ENCODE measurements at places on chromosomes 4 and X.

DNA sequence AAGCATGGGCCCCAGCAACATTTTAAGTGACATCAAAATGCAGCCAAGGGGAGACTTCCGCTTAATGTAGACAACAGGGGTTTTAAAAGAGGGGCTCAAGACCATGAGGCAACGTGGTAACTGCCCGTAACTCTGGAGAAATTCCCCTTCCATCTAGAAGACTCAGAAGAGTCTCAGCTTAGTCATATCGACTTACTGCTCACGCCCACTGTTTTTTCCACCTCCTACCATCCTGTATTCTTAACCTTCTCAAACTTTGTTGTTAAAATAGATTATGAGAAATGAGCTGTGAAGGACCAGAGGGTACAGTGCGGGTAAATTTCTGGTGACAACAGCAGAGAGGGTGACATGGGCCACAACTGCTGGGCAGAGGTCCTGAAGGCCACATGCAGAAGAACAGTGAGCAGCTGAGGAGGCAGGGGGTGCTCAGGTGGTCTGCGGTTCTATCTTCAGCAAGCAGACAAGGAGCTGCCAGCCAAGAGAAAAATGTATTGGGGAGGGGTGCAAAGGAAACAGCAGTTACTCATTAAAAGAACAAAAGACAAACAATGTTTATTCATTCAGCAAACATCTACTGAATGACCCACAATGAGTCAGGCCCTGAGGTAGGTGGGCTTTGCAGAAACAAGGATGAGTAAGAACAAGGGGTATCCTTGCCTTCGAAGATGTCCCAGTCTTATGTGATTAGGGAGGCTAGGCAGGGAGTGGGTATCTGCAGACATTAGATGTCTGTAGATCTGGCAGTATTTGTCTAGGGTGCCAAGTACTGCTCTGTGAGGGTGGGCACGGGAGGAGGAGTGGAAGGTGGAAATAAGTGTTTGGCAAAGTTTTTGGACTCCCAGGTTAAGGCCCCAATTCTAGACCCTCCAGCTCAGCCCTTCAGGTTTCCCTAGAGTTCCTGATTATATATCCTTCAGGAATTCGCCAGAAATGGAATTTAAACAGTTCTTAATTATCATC is 175.3 kb downstream of the TSPAN5 start:
- no peak for DNase-seq

- DNase-seq: no peak
Observed at GRCh38 chr4:87517621-87518020, 11.6 kb downstream of the SPARCL1 start.

DNA sequence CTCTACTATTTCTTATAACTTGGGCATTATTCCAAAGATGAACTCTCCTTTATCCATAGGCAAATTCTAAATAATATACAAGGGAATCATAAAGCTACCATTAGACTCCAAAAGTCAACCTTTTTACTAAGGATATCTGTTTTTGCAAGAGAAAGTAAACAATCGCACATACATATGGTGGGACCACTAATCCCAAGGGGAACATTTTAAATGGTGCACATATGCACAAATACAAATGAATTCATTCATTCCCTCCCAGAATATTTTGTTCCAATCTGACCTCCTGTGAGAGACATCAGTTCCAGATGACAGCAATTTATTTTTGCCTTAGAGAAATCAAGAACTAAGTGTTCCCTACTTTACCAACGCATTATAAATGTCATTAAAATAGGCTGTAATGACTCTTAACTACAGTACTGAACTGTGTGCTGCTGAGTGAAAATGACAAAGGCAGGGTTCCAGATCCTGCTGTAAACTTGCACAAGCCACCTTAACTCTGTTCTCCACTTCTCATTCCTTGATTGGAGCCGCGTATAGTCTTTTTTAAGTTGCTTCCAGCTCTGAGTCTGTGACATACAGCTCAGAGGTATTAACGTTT is 2.0 kb downstream of the DHX15 start:
- no peak for DNase-seq

GRCh38 chr4:71113294-71113693 is 119.8 kb downstream of the DCK start:
- peak; percentile 16 for DNase-seq

GRCh38 chrX:14775416-14775815 is 97.5 kb downstream of the FANCB start:
- no peak for DNase-seq

DNA sequence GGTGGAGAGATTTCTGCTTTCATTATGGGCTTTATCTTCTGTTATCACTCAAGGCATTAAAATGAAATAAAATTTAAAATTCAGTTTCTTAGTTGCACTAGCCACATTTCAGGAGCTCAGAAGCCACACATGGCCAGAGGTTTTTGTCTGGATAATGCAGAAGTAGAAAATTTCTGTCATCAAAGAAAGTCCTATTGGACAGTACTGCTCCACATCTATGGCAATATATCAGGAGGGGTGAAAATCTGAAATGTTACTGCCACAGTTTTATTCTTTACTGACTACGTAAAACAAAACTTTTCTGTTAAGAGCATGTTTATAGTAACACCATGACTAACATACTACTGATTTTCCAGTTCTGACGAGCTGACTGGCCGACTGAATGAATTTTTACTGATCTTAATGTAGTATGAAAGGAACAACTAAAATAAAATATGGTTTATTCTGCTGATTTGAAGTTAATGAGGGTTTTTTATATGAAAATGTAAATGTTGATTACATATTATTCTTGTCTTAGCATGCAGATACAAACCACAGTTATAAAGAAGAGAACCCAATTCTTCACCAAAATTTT is 264.0 kb upstream of the HAND2 start:
- DNase-seq: no peak
